ENCODE measurements at places on chromosomes 3 and 15.
A peak's percentile ranks its signal among the peaks of the same experiment; 100 is the strongest.

DNA sequence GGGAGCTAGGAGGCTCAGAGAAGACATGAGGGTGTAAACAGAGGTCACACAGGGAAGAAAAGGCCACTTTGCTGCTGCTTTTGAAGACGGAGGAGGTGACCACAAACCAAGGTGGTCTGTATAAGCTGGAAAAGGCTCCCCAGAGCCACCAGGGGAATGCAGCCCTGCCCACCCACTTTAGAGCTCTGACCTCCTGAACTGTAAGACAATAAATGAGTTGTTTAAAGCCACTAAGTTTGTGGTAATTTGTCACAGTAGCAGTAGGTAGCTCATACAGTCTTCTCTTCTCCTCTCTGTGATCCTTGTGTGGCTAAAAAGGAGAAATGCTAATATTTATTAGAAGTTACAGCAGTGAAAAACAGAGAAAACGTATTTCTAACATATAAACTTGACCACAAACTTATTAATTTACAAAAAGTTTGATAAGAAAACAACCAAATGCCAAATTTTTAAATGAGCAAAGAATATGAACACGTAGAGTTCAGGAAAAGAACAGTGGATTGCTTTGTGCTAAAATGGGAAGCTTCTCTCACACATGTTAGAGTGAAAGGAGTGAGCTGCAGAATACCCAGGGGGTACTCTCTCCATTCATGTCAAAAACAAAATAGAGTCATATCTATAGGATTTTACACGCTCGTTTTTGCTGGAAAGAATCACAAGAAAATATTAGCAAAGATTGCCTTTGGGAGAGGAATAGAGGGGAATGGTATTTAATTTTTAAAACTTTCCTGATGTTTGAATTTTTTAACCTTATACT is 71.0 kb downstream of the NOX5 start:
- DNase-seq = no peak

DNA sequence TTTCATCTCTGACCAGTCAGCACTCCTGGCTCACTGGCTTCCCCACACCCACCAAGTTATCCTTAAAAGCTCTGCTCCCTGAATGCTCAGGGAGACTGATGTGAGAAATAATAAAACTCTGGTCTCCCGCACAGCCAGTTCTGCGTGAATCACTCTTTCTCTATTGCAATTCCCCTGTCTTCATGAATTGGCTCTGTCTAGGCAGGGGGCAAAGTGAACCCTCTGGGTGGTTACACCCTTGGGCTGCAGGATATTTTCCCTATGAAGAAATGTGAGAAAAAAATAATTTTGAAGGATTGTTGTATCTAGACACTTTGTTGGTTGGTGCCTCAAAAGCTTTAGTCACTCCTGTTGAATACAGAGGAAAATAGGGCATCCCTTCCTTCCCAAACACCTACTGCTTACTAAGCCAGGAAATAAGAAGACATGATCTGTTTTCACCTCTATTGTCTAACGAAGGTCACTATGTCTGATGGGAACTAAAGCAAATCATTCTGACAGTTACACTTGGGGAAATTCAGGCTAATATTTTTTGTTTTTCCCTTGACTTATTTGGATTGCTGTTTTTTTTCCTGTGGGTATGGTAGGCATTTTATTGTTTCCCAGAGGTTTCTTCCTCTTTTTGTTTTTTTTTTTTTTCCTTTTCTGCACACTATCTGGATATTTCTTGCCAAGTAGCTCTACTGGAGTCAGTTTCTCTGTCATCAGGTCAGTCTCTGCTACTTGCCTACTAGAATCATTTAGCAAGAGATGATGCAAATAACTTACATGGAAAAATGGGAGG is 15.3 kb upstream of the TNFSF10 start:
- DNase-seq = no peak

- DNase-seq = no peak
These were observed 5.6 kb downstream of the PIGZ start for GRCh38 chr3:196962930-196963630.

DNA sequence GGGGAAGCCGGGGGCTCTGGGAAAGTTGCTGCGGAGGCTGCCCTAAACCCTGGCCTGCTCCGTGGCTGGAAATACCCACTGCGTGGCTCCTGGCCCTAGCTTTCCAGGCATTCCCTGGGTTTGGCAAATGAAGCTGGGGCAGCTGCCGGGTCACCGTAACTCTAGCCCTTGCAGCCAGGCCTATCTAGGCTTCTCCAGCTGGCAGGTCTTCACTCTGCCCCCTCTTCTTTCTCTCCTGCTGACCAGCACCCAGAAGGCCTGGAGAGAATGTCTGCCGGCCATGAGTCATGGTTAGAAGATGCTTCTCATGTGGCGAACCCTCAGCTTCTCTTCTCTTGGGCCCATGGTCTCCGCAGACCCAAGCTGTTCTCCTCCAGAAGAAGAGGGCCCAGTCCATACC is 5.6 kb upstream of the DLL4 start:
- no peak for DNase-seq

DNA sequence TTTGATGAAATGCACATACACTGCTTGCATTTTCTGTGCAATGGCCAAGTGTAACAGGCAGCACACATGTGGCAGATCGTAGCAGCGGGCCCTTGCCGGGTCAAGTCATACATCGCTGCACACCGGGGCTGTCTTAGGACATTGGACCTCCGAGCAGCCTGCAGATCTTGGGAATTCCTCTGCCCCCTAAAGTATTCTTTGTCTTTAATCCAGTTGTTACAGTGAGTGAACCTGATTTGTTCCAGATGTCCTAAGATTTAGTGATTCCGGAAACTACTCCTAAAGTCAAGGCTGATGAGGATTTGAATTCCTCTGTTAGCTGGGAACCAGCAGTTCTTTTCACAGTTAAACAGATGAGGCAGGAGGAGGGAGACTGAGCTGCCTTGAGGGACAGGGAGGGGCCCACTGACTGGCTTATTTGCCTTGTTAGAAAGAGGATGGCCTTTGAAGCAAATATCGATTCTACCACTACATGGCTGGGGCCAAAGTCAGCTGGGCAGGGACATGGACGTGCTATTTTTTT is 190.7 kb upstream of the CTDSPL start:
- no peak for DNase-seq

DNA sequence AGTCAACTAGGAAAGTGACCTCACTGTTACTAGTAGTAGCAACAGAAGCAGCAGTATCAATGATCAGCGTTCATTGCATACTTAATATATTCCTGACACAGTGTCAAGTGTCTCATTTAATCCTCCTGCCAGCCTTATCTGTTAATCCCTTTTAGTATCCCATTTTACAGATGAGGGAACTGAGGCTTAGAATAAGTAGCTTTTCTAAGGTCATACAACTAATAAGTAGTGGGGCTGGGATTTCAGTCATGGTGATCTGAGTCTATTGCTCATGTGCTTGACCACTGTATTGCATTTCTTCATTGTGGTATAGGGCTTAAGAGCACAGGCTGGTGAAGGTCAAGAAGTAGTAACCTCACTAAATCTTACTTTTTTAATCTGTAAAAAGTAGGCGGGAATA is 233.6 kb downstream of the PTPRG start:
- no peak for DNase-seq

- DNase-seq = peak; percentile 64
These were observed 167.7 kb downstream of the BCHE start for GRCh38 chr3:165669504-165669903.

GRCh38 chr15:94231723-94232468 is 535 bp downstream of the MCTP2 start:
- DNase-seq = no peak

- DNase-seq = peak; percentile 82
These were observed 81.1 kb downstream of the FILIP1L start for GRCh38 chr3:100033184-100033583.

GRCh38 chr3:71095511-71096291 is 487.8 kb downstream of the FOXP1 start:
- no peak for DNase-seq

- DNase-seq = no peak
These were observed 115.9 kb downstream of the TOP2B start for GRCh38 chr3:25548836-25549235.

- no peak for DNase-seq
These were observed 47.1 kb downstream of the FLNB start for GRCh38 chr3:58055314-58055713.

DNA sequence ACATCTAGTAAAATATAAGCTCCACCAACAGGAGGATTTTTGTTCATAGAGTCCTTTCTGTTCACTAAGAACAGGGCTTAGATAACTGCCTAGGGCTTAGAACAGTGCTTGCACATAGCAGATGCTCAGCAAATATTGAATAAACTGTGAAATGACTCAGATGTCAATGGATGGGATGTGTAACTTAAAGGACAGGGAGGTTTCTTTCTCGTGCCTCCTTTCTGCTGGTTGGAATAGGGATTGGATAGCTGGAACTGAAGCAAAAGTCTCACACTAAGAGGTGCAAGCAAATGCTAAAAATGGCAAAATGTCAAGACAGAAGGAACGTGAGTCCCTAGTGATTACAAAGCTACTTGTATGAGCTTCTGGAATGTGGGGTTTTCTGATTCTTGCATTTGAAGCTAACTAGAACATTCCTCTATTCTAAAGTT is 392.8 kb upstream of the WNT5A start:
- DNase-seq = no peak

GRCh38 chr15:73901126-73901810 is 25.0 kb upstream of the LOXL1 start:
- DNase-seq = no peak

- no peak for DNase-seq
These were observed 397.5 kb upstream of the ATP10A start for GRCh38 chr15:26260517-26261133.

DNA sequence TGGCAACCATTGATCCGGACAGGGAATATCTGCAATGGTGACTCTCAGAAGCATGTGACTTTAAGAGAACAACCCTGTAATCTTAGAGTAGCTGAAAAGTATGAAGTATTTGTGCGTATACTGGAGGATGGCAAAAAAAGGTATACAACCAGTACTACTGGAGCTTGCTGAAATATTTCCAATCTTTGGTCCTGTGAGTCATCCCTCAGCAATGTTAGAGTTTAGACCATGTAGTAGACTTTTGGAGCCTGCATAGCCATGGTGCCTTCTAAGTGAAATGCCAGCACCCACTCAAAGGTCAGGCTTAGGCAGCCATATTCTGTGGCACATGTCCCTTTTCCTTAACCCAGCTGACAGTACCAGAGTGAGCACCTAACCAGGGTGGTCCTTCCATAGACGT is 429.4 kb downstream of the NTRK3 start:
- DNase-seq = peak; percentile 82

GRCh38 chr15:65470866-65471265 is 46.6 kb downstream of the DPP8 start:
- DNase-seq = no peak

GRCh38 chr3:165466856-165467255 is 270.7 kb upstream of the SLITRK3 start:
- peak; percentile 70 for DNase-seq

GRCh38 chr3:197793247-197793646 is 2.2 kb downstream of the LRCH3 start:
- DNase-seq = peak; percentile 73

- DNase-seq = peak; percentile 49
These were observed 1.7 kb upstream of the IFT57 start for GRCh38 chr3:108223928-108224327.

DNA sequence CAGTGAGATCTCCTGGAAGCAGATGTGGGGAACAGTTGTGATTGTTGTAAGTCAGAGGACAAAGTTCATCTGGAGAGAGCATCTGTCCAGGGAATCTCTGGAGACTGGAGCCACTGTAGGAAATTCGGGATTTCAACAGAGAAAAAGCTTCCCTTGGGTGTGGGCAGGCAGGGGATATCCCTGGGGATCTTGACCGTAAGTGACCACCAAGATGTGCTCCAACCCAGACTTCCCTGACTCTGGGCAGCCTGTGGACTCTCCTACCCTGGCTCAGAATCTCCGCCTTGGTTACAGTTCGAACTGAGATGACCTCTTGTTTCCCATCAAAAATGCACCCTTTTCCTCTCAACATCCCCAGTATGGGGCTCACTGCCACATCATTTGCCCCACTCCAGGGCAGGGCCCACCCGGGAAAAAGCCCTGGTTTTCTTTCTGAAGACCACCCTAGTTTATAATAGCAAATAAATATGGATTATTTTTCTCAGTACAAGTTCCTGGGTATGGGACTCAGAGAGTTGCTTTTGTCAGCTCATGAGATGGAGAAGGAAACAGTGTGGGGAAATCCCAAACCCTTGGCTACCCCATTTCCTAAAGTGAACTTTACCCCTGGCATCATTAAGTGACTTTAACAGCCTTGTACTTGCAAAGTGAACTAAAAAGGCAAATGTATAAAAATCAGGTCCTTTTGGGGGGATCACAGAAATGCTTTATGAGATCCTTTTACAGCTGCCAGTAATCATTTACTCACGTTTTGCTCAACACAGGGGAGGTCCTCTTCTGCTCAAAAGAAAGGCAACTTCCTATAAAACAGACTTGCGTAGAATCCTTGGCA is 89.9 kb downstream of the CCNL1 start:
- DNase-seq = no peak

GRCh38 chr3:161203485-161204098 is 17.5 kb upstream of the NMD3 start:
- DNase-seq = no peak

- DNase-seq = peak; percentile 88
These were observed 17.8 kb downstream of the RUBCN start for GRCh38 chr3:197718891-197719290.

GRCh38 chr15:87597346-87598052 is 659.0 kb downstream of the NTRK3 start:
- peak; percentile 51 for DNase-seq

DNA sequence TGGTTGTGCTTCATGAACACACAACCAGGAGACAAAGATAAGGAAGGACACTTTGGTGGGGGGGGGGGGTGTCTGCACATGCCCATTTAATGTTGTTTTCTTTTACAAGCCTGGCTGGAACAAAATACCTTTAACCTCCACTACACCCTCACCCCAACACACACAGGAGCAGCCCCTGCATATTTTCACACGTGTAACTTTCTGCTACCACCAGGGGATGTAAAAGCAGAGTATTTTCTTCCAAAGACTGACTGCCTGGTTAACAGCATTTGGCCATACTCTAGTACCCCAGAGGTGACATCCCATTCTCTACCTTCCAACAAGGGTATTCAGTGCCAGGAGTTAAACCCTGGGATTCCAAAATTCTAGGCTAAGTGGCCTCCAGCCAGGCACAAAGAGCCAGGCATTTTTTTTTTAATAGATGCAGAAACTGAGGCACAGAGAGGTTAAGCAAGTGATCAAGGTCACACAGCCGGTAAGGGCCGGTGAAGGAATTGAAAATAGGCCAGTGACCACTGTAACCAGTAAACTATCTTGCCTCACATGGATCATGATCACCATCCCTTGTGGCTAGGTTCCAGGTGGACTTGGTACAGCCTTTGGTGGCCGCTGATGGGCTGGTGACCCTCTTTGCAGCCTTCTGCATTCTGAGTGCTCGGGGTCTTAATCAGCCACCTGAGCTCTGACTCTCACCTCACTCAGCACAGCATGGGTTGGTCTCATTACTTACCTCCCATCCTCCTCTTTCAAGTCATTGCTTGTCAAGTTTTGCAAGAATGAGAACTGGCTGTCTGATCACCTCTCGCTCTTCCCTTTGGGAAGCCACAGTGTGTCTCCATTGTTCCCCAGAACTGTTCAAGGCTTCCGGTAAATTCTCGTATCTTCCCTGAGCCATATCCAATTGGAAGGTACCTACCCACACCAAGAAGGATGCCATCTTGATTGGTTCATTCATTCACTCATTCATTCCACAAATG is 20.4 kb downstream of the MAGI1 start:
- DNase-seq = no peak
